ENCODE measurements at places on chromosomes 3 and 15.

DNA sequence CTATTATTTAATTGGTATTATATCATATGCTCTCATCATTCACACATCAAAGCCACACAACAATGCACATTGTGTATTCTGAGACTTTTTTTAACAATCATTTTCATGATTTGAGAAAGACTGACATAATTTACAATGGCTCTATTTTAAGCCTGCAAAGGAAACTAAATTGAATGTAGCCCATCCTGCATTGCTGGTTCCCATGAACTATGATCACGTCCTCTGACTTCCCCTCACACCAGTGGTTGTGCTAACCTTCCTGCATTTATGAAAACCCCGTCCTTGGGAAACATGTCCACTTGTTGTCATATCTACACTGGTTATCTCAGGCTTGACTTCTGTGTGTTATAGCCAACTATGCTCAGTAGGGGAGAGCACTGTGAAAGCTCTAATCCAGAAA is 546.2 kb downstream of the MECOM start:
- no peak for DNase-seq

DNA sequence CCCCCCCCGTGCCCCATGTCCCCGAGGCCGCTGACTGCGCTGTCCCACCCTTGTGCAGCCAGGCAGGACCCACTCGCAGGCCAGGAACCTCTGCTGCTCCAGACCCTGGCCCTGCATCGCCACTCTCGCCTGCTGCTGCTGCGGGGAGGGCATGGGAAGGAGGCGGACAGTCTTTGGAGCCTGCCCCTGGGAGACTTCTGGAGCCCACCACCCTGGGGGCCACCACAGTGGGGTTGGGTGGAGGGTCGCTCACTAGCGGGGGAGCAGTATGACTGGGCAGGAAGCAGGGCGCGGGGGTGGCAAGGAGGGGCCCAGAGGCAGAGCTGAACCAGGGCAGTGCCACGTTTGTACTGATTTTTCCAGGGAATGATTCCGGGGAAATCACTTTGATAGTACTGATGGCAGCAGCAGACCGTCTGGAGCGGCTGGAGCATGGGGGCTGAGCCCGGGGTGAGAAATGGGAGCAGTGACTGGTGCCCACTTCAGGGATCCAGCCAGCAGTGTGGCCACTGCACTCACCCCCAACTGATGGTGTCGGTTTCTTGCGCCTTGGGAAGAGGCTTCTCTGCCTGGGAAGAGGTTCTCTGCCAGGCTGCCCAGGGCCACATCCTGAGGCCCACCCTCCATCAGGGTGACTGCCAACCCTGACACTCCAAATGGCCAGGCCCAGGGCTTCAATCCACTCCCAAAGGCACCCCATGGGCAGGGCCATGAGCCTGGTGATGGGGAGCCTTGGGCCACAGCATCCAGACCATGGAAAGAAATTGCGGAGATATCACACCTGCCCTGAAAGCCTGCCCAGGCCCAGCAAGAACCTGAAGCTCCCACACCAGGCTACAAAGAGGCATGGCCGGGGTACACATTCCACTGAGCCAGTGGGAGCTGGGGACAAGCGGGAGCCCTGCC is 53.7 kb downstream of the LSAMP start:
- DNase-seq: no peak

DNA sequence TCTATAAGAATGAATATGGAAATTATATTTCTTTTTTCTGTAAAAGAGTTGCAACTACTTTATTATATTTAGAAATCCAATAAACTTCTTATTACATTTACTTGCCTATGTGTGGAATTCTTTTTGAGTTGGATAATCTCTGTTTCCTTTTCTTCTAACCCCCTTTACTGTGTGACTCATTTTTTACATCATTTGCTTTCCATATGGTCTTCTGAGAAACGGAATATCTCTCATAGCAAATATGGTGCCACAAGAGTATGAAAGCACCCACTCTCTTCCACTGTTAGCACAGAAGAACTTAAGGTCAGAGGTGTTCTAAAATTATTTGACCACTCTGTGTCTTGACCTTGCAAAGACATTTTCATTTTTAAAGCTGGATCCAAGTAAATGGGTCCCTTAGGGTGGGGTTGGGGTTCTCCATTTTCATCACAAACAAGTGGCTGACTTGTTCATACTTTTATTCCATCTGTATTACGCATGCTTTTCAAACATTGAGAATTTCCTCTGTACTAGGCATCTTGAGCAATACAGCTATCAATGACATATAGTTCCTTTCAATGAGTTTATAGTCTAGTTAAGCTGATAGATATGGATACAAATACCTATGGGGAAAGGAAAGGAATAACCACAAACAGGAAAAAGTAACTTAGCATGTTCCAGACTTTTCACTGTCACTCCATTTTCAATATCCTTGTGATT is 281.1 kb upstream of the TPRG1 start:
- DNase-seq: no peak

DNA sequence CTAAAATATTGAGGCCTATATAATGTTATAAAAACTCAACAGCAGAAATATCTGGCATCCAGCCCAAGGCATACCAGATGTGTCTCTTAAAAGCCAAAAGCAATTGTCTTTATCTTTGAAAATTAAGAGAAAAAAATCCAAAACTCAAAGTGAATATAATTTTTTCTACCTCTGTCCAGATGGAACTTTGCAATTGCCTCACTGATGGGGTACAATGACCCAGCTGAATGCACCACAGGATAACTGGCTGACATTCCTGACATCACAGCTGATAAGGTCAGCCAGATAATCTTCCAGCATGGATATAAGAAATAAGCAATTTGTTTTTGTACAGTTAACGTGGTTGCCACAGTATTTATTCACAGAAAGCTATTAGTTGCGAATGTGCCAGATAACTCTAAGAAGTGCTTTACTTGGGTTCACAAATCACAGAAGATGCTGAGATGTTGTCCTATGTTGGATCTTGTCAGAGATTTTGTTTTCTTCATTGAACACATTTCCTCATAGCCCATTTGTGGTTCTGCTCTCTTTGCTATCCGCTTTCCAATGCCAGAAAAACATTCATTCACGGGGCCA is 566.9 kb upstream of the CCDC54 start:
- no peak for DNase-seq

DNA sequence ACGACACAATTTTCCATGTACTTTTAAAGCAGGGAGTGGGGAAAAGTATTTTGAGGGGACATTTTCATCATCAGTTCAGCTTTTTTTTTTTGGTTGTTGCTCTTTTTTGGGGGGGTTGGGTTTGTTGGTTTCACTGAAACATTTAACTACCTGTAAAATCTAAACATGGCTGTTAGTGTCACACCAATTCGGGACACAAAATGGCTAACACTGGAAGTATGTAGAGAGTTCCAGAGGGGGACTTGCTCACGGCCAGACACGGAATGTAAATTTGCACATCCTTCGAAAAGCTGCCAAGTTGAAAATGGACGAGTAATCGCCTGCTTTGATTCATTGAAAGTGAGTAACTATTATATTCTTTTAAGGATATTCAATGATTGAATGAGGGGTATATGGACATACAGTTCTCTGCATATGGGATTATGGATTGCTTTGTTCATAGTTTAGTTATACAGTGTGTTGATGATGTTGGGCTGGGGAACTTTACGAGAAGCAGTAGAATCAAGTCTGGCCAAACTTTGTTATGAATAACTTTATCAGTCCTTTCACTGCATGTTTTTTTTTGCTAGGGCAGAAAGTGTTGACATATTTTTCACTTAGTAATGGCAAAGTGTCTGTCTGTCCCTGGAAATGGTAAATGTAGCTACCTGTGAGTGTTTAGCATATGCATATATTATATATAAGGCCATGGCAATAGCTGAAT is 31.5 kb downstream of the MBNL1 start:
- no peak for DNase-seq

Data from AG08396 (cell line).